ENCODE measurements at places on chromosomes 3 and 15.
A peak's percentile ranks its signal among the peaks of the same experiment; 100 is the strongest.

DNA sequence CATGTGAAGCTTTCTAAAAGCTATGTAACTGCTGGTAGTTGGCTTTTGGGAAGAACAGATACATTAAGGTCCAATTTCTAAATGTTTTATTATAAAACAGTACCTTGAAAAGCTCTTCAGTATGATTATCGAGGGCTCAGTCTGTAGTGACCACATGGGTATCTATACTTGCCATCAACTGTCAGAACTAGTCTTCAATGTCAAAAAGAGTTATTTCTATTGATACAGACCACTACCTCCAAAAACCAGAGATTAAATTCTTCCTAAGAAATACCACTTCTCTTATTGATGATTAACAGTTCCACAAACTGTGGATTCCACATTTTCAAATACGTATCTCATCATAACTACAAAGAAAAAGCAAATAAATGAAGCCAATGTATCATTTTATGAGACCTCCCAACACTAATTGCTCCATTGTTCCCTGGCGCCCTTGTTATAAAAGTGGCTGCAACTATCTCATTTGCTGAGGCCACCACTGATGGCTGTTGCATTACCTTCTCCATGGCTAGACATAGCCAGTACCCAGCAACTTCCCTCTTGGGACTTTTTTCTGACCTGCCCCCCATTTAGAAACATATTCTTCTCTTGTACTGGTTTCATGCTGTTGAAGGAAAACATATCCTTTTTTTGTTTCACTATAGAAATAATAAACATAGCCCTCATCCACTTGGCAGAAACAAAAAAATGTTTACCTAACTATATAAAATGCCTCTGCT is 33.9 kb upstream of the MBNL1 start:
- DNase-seq: no peak

DNA sequence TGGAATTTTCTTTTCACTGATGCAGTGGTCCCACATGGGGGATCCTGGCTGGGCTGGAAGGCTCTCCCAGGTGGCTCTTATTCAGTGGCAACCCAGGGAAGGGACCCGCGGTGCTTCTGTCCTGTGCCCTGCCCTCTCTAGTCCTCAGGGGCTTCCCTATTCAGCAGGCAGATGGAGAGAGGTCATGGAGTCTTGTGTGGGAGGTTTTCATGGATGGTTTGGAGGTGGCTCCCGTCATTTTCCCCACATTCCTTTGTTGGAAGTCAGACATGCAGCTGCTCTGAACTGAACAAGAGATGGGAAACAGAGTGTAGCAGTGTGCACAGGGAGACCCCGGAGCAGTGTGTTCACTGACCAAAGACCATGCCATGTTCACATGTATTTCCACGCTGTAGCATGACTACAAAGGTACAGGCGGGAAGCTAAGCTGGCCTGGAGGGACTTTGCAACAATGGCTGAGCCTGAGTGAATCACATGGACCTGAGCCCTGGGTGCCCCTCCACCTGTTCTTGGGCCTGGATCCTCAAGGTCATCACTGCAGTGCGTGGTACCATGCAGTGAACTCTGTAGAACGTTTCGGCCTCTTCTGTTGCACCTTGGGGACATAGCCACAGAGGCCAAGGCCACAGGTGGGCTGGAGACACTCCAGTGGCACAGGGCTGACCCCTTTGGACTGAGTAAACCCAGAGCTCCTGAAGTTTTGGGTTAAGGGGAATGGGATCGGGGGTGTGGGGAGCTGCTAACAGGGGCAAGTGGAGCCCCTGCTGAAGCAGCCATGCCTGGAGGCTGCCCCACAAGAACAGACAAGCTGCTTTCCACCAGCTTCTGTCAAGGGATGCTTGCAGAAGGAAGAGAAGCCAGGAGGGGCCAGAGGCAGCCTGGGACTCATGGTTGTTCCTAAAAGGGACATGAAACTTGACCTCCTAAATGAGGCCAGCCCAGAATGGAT is 123.0 kb downstream of the ASB7 start:
- DNase-seq: no peak

DNA sequence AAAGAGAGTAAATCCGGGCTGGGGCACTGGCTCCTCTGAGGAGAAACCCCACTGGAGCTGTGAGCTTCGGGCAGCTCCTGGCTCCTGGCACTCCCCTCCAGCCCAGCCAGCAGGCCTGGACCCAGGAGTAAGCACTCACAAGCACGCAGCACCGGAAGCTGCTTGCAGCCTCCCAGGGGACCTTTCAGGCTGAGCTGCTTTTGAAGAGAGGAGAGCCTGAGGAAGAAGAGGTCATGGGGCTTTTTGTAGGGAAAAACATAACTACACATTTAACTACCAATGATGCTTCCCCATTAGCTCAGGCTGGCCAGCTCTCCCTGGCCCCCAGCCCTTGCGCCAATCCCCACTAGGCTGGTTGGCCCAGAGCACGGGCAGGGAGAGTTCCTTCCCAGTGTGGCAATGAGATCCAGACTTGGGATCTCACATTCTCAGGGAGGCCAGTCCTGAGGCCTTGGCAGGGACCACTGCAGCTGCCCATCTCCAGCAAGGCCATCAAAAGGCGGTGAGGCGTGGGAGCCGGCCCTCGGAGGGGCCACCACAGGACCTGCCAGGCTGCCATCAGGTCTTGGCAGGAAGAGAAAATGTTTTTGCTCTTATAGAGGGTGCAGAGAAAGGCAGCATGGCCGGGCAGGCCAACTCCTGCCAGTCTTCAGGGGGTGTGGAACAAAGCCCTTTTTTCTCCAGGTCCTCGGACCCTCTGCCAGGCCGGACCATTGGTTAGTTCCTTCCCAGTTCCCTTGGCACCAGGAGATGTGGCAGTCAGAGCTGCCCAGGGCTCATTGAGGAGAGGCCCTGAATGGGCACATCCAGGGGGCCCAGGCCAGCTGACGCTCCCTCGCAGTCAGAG is 41.5 kb upstream of the MFGE8 start:
- no peak for DNase-seq

DNA sequence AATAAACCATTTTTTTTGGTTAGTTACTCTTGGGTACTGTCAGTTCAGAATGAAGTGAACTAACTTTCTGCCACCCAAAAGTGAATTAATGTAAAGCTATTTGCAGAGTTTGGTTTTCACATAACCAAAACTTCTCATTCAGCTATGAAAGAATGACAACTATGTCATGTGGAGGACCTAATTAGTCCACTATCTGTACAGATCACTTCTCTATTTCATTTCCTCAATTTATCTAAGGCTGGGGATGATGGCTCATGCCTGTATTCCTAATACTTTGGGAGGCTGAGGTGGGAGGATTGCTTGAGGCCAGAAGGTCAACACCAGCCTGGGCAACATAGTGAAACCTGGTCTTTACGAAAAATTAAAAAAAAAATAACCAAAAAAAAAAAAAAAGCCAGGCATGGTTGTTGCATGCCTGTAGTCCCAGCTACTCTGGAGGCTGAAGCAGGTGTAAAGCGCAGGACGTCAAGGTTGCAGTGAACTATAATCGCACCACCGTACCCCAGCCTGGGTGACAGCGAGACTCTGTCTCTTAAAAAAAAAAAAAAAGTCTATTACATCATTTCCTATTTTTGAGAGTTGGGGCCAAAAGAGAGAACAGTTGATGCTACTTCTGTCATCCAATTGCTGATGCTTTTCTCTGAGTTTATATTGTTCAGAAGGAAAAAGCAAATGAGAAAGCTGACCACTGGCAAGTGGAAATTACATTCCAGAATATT is 8.7 kb downstream of the HYPK start:
- no peak for DNase-seq

DNA sequence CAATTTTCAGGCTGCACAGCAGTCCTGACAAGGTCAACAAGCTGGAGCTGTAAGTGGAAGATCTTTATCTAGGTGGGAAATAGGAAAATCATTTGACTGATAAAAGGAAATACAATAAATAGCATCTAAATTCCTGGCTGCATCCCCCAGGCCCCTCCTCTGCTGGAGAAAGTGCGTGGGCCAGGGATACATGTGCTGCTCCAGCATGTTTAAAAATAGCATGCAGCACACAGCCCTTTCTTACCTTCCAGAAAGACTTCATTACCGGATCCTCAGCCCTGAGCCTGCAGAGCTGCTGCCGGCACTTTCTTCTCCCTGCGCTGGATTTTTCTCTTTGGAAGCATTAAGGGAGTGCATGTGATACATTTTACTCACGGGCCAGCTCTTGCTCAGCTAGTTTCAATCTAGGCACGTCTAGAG is 77.3 kb downstream of the HMG20A start:
- DNase-seq: no peak

DNA sequence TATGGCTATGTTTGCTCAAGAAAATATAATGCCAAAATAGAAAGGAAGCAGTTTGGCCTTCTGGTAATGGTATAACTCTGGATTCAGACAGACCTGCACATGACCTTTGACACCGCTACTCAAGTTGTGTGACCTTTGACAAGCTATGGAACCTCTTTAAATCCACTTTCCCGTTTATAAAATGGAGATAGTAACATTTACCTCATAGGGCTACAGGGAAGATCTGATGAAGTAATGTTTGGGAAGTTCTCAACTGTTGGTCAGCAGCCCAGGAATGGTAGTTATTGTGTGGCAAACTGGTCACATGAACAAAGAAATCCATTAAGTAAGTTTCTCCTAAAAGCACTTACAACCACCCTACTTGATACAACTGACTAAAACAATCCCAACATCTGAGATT is 95.1 kb upstream of the PHLDB2 start:
- no peak for DNase-seq

DNA sequence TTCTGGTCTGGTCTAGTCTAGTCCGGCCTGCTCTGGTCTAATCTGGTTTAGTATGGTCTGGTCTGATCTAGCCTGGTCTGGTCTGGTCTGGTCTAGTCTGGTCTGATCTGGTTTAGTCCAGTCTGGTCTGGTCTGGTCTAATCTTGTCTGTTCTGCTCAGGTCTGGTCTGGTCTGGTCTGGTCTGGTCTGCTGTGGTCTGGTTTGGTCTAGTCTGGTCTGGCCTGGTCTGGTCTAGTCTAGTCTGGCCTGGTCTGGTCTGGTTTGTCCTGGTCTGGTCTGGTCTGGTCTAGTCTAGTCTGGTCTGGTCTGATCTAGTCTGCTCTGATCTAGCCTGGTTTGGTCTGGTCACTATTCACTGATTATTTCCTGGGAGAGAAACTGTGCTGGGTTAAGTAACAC is 84.1 kb upstream of the PRR23E start:
- no peak for DNase-seq

DNA sequence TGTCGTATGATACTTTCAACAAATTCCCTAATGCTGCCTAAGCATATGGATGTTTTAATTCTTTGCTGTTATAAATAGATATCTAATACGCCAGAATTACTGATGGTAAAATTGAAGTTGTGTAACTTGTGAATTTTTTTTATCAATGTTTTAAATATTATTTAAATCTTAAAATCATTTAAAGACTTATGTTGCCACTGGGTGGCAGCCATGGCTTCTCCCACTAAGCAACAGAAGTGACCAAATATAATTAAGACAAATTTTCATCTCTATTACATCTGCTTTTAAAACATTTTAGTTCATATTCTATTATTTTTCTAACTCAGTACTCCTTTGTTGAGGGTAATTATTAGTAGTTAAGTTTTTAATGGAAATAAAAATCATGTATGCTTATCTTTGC is 8.1 kb upstream of the IL20RB start:
- DNase-seq: no peak

DNA sequence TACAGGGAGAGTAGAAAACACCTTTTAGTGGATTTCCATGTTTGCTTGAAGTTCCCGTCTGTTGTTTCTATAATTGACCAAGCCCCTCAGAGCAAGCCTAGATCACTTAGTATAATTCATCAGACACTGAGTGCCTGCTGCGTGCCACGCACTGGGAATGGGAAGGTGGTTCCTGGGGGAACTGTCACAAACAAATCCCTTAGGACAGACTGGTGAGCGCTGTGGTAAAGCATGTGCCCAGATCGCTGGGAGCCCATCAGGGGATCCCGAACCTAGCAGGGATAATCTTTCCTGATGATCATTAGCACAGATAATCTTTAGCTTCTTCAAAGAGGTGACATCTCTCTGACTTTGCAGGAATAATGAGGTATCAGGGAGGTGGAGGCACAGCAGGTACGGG is 9.6 kb downstream of the MRPS11 start:
- no peak for DNase-seq

DNA sequence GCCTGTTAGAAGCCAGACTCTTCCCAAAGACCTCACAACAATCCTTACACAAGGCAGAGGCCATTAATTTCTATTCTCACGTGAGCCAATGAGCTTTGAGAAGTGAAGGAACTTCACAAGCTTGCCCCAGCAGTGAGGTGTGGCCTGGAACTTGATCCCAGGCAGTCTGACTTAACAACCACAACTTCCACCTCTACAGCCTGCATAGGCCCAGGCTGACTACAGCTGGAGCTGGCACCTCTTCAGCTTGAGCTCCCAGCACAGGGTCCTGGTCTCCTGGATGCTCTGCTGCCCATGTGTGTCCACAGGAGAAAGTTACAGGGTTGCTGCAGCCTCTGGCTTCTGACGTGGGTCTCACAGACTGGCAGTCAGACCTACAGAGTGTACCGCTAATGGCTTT is 111.0 kb downstream of the ERC2 start:
- DNase-seq: no peak

DNA sequence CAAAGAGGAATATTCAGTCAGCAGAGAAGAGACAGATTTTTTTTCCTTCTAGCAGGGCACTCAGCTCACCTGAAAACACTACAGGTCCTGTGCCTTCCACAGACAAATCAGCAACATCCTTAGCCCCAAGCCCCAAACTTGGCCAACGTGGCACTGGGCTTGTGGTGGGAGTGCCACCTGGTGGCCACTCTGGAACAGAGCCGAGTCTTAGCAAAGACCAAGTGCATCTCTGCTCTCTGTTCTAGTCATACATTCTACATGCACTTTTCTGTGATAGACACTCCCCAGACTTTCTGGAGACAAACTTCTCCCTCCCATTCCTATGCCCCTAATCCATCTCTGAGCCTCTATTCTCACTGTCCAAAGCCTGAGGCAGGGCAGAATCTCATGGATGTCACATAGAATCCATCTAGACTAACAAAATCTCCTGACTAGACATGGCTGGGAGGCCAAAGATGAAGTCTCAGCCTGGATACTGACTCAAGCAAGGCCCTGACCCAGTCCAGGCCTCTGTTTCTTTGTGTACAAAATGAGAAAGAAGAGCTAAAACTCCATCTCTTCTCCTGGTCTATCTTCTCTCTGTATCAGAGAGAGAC is 5.1 kb upstream of the SEMA7A start:
- DNase-seq: peak; percentile 72

DNA sequence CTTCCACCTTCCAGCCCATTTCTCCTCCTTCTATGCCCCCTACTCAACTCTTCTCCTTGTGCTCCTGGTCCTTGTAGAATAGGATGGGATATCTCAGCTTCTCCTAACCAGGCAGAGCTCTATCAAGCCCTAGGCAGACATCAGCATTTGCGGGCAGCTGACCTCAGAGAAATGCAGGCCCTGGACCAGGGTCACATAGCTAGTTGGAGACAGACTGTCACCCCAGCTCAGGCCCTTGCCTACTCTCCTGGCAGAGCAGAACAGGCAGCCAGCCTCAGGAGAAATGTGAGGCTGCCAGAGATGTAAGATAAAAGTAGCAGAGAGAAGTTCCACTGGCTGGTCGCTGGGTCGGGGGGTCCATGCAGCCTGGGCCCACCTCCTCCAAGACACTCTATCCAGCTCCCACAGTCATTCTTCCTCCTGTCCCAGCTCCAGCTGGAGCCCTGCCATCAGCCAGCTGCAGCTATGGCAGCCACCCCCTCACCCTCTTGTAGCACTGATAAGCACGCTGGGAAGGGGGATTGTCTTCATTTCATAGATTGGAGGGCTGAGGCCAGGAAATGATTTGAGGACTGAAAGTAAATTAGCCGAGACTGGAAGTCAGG is 4.0 kb downstream of the CYP8B1 start:
- DNase-seq: no peak

Measured in 8988T (cell line).